ENCODE measurements at places on chromosomes 6 and 20.

DNA sequence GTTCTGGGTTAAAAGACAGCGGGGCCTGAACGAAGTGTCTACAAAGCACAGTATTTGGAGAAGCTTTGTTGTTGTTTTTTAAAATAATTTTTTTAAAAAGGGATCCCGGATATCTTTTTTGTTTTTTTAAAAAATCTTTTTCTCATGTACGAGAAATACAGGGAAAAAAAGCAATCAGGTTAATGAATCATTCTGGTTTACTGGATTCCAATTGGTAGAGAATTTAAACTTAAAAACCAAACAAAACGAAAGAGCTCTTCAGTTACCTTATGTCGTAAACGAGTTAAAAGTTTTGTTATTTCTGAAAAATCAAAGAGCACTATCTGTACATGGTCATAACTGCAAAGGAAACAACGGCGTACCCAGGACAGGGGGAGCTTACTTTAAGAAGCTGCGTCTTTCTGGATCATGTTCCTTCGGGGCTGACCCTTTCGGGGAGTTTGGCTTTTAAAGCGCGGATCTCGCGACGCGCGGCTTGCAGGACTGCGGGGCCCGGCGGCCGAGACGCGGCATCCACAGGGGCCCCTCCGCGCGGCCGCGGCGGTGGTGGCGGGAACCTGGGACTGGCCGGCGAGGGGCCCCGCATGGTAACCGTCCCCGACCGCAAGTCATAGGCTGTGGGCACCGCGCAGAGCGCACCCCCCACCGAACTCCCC lies 927 bp downstream of the IL20RA start:
- no peak overlapping the region for H3K27ac ChIP-seq
- H3K4me1 ChIP-seq = peaks cover 4% of the 10 kb centered on the region
- peaks cover 58% of the 10 kb centered on the region for H3K27me3 ChIP-seq
- no peak for DNase-seq
- peaks cover 3% of the 10 kb centered on the region for H3K36me3 ChIP-seq

- H3K27ac ChIP-seq = no peak overlapping the region
- DNase-seq = no peak
- H3K27me3 ChIP-seq = no peaks in the 10 kb centered on the region
- peaks cover 7% of the 10 kb centered on the region for H3K4me1 ChIP-seq
These were observed 98.7 kb upstream of the FUT9 start for GRCh38 chr6:95917034-95917433.

- peaks cover 3% of the 10 kb centered on the region for H3K27me3 ChIP-seq
- no peak for DNase-seq
- H3K4me1 ChIP-seq = peaks cover 16% of the 10 kb centered on the region
- H3K36me3 ChIP-seq = no peaks in the 10 kb centered on the region
- no peak overlapping the region for H3K4me3 ChIP-seq
These were observed 75.2 kb upstream of the CD93 start for GRCh38 chr20:23161244-23161891.

GRCh38 chr6:159739341-159739740 lies 12.0 kb downstream of the WTAP start:
- no peak for DNase-seq
- peaks cover 16% of the 10 kb centered on the region for H3K36me3 ChIP-seq
- H3K4me3 ChIP-seq = no peak overlapping the region

DNA sequence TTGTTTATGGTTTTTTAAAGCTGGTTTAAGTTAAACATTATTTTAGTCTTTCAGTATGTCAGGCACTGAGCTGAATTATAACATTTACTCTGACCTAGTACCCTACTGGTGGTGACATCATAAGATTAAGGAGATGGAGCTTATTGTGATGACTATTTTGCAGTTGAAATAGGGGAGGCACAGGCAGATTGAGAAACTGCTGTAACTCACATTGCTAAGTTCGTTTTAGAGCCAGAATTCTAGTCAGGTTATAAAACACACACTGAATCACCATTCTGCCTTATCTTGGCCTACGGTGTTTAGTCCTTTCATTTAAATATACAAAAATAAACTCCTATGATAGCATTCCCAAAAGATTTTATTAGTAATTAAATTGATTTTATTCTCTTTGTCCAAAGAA lies 584.1 kb downstream of the TFAP2A start:
- no peaks in the 10 kb centered on the region for H3K4me1 ChIP-seq
- no peak overlapping the region for H3K4me3 ChIP-seq
- no peaks in the 10 kb centered on the region for H3K27me3 ChIP-seq
- DNase-seq = no peak
- H3K36me3 ChIP-seq = no peaks in the 10 kb centered on the region
- no peak overlapping the region for H3K27ac ChIP-seq

DNA sequence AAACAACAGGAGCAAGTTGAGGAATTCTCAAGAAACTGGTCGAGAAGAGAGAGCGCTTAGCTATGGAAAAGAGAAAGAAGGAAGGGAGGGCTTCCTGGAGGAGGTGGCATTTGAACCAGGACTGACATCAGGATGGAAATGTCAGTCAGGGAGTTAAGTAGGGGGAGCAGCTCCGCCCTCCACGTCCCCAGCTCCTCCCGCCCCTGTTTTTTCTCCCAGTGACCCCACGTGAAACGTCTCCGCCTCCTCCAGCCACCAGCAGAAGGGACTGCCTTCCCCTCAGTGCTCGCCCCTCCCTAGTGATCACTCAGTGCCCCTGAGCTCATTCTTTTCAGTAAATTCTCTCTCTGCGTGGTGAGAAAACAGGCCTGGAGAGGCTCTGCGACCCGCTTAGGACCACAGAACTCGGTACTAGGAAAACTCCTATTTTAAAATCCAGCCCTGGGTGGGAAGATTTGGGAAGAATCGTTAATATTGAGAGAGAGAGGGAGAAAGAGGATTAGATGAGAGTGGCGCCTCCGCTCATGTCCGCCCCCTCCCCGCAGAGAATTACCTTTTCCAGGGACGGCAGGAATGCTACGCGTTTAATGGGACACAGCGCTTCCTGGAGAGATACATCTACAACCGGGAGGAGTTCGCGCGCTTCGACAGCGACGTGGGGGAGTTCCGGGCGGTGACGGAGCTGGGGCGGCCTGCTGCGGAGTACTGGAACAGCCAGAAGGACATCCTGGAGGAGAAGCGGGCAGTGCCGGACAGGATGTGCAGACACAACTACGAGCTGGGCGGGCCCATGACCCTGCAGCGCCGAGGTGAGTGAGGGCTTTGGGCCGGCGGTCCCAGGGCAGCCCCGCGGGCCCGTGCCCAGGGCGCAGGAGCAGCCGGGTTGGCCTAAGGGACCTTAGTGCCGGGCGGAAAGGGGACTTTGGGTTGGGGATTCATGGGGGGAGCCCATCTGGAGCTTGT lies 4.6 kb downstream of the HLA-DPB1 start:
- peak overlapping the region; percentile 81 for H3K4me3 ChIP-seq
- H3K27me3 ChIP-seq = peaks cover 2% of the 10 kb centered on the region
- peaks cover 31% of the 10 kb centered on the region for H3K4me1 ChIP-seq
- H3K36me3 ChIP-seq = peaks cover 6% of the 10 kb centered on the region
- no peak for DNase-seq

DNA sequence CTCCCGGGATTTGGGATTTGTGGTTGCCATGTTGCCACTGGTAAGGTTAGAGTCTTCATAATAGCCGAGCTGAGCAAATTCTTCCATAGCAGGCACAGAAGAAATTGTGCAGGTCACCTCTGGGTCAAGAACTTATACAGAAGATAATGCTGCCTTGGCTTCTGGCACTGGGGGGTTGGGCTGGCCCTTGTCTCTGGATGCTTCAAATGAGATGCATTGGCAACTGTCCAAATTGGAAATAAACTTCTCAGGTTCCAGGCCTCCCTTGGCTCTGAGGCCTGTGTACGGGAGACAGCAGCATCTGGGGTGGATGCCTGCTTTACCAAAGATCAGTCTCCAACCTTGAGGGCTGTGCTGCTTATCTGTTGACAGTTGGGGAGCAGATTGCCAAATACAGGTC lies 26.2 kb downstream of the MYO6 start:
- peak overlapping the region; percentile 85 for H3K27ac ChIP-seq
- DNase-seq = no peak
- H3K4me1 ChIP-seq = peaks cover 30% of the 10 kb centered on the region
- H3K4me3 ChIP-seq = no peak overlapping the region
- H3K27me3 ChIP-seq = no peaks in the 10 kb centered on the region

DNA sequence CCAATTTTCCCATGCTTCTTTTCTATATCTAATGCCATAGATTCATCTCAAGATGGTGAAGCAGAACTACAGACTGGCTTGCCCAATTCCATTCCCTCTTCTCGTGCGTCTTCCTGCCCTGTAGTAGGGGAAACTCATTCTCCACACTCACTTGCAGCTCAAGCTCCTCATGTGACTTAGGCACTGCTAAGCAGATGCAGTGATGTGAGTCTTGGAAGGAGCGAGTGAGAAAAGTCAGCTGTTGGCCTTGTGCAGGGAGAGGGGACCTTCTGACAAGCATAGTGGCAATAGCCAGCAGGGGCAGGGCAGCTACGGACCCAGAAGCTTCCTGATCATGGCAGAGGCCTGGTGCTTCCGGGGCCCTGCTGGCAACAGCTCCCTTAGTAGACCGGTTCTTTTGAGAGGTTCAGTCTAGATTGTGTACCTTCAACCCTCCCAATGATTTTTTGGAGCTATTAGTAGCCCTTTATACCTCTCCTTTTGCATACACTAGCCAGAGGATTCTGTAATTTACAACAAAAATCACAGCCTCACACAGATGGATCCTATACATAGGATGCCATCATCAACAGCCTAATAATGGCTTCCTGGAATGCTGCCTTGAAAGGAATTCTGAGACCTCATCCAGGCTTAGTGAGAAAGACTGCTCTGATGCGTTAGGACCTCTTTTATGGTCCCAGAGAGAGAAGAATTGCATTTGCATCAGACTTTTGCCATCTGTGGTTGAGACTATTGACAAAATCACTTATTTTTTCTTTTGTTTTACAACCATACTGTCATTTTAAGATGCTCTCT lies 121.5 kb upstream of the RIPOR2 start:
- H3K27ac ChIP-seq = no peak overlapping the region
- no peaks in the 10 kb centered on the region for H3K36me3 ChIP-seq
- peaks cover 8% of the 10 kb centered on the region for H3K4me1 ChIP-seq
- DNase-seq = no peak
- H3K4me3 ChIP-seq = no peak overlapping the region
- no peaks in the 10 kb centered on the region for H3K27me3 ChIP-seq

DNA sequence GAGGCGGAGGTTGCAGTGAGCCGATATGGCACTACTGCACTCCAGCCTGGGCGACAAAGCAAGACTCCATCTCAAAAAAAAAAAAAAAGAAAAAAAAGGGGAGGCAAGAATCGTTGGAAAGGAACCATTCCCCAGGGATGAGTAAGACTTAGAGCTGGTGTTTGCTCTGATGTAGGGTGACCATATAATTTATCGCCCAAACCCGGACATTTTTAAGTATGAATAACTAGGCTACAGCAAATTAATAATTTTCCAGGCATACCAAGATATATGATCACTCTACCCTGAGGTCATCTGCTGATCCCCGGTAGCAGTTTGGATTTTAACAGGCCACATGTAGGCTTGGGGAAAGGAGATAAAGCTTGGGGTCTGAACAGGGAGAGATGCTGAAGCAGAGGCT lies 260.9 kb downstream of the BTBD9 start:
- no peaks in the 10 kb centered on the region for H3K4me1 ChIP-seq
- no peak for DNase-seq
- no peaks in the 10 kb centered on the region for H3K27me3 ChIP-seq
- H3K27ac ChIP-seq = no peak overlapping the region

GRCh38 chr6:169099411-169100202 lies 154.0 kb downstream of the THBS2 start:
- H3K27me3 ChIP-seq = peaks cover 2% of the 10 kb centered on the region
- H3K27ac ChIP-seq = no peak overlapping the region
- H3K36me3 ChIP-seq = no peaks in the 10 kb centered on the region
- peaks cover 5% of the 10 kb centered on the region for H3K4me1 ChIP-seq
- DNase-seq = no peak

- peaks cover 59% of the 10 kb centered on the region for H3K27me3 ChIP-seq
- peak overlapping the region; percentile 49 for H3K4me3 ChIP-seq
- H3K4me1 ChIP-seq = peaks cover 42% of the 10 kb centered on the region
- peaks cover 1% of the 10 kb centered on the region for H3K36me3 ChIP-seq
- no peak for DNase-seq
- peak overlapping the region; percentile 85 for H3K27ac ChIP-seq
These were observed 2.7 kb downstream of the ADAM33 start for GRCh38 chr20:3678856-3679720.

- no peaks in the 10 kb centered on the region for H3K27me3 ChIP-seq
- no peak overlapping the region for H3K4me3 ChIP-seq
- DNase-seq = no peak
- no peaks in the 10 kb centered on the region for H3K36me3 ChIP-seq
These were observed 114.2 kb downstream of the QRSL1 start for GRCh38 chr6:106743612-106744011.

- H3K27me3 ChIP-seq = peaks cover 2% of the 10 kb centered on the region
- no peak overlapping the region for H3K27ac ChIP-seq
- H3K4me1 ChIP-seq = peaks cover 13% of the 10 kb centered on the region
- no peak overlapping the region for H3K4me3 ChIP-seq
- no peak for DNase-seq
- H3K36me3 ChIP-seq = no peaks in the 10 kb centered on the region
These were observed 70.3 kb upstream of the RALGAPA2 start for GRCh38 chr20:20782755-20783154.

GRCh38 chr6:10323018-10323417 lies 91.9 kb downstream of the TFAP2A start:
- no peaks in the 10 kb centered on the region for H3K27me3 ChIP-seq
- no peak overlapping the region for H3K27ac ChIP-seq
- no peaks in the 10 kb centered on the region for H3K36me3 ChIP-seq
- H3K4me1 ChIP-seq = peaks cover 34% of the 10 kb centered on the region

DNA sequence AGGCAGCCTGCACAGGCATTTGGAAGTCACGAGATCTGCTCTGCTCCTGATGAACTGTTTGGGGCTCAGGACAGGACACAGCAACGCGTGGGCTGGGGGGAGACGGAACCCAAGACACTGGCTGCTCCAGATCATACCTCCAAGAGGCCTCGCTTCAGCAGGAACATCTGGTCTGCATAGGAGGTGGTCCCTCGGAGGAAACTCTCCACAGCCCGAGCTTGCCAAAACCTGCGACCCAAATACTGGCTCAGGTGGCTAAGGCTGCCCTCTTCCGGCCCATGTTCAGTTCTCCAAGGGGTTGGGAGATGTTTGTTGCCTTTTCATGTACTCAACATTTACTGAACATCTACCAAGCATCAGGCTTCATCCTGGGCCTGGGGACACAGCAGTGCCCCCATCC lies 51.7 kb downstream of the MYH7B start:
- no peak overlapping the region for H3K27ac ChIP-seq
- no peaks in the 10 kb centered on the region for H3K4me1 ChIP-seq
- H3K36me3 ChIP-seq = peaks cover 39% of the 10 kb centered on the region
- H3K27me3 ChIP-seq = no peaks in the 10 kb centered on the region

- H3K36me3 ChIP-seq = peaks cover 7% of the 10 kb centered on the region
- peaks cover 20% of the 10 kb centered on the region for H3K4me1 ChIP-seq
- H3K4me3 ChIP-seq = no peak overlapping the region
- H3K27ac ChIP-seq = peak overlapping the region; percentile 20
- DNase-seq = no peak
- no peaks in the 10 kb centered on the region for H3K27me3 ChIP-seq
These were observed 67.6 kb downstream of the FYN start for GRCh38 chr6:111805511-111806164.

DNA sequence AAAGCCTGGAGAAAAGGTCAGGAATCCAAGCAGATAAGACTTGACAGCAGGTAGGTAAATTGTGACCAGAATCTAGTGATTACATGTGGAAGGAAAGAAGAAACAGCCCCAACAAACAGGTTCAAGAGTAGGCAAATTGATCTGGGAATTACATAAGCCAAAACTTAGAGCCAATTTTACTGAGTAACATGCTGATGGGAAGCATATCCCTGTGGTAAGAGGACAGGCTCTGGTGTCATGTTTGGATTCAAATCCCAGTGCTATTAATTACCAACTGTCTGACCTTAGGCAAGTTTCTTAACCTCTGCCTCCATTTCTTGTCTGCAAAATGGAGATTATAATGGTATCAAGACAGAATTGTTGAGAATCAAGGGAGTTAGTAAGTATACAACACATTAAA lies 20.4 kb downstream of the MCM9 start:
- no peak overlapping the region for H3K4me3 ChIP-seq
- no peaks in the 10 kb centered on the region for H3K27me3 ChIP-seq
- H3K4me1 ChIP-seq = no peaks in the 10 kb centered on the region
- DNase-seq = no peak
- H3K27ac ChIP-seq = no peak overlapping the region
